Mononuclear cell (primary cell): ENCODE measurements at places on chromosomes 6 and 20. TPM values are rescaled to one million over a fixed set of nuclear protein-coding genes. Genes with fewer than 3 reads are reported as not detected.

The GABRR1 gene
- total RNA-seq, result 0.10 TPM

The PRELID3B gene
- total RNA-seq, result 72.8 TPM

The LCA5 gene
- 0.42 TPM for total RNA-seq

The TCF21 gene
- not detected for total RNA-seq

The ADGRF5 gene
- not detected for total RNA-seq
